NCI-H1930 (cell line): ENCODE measurements at places on chromosomes 4 and X.

DNA sequence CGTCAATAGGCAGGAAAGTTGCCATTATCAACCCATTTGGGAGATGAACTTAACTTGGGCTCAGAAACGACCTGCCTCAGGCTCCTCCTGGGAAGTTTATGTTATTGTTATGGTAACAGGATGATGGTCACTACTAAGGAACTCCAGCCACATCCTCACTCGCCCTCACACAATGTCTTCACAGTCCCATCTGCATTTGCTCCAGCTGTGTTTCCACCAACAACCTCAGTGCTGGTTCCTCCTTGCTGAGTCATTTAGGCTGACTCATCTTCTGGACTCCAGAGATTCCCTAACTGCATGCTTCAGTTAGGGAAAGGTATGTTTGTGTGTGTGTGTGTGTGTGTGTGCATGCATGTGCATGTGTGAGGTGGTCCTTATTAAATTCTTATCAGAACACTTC lies 293.4 kb upstream of the BOD1L1 start:
- DNase-seq: no peak

DNA sequence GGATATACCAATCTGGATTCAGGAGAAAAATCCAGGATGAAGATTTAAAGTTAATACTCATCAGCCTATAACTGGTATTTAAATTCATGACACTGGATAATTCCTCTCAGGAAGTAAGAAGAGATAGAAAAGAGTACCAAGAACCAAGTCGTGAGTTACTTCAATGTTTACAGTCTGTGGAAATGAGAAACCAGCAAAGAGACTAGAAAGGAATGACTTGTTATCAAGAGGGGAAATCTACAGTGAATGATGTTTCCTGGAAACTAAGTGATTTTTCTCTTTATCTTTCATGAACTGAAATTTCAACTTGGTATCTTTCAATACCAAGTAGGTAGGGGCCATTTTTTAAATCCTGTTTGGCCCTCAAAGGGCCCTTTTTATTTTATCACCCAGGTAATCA lies 217.9 kb upstream of the AFF2 start:
- DNase-seq: no peak

GRCh38 chr4:145545031-145545430 lies 63.4 kb downstream of the SMAD1 start:
- no peak for DNase-seq

- no peak for DNase-seq
Measured at GRCh38 chr4:1855333-1856070, 454 bp downstream of the LETM1 start.

DNA sequence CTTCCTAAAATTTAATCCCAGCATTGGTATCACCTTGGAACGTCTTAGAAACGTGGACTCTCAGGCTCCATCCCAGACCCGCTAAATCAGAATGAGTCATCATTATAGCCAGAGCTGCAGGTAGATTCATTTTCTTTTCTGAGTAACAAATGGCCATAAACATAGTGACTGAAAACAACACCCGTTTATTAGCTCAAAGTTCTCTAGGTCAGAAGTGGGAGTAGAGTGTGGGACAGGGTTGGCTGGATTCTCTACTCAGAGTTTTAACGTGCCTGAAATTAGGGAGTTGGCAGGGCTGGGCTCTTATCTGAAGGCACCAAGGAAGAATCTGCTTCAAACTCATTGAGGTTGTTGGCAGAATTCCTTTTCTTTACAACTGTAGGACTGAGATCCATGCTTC lies 101.8 kb upstream of the C1QTNF7 start:
- DNase-seq: no peak

DNA sequence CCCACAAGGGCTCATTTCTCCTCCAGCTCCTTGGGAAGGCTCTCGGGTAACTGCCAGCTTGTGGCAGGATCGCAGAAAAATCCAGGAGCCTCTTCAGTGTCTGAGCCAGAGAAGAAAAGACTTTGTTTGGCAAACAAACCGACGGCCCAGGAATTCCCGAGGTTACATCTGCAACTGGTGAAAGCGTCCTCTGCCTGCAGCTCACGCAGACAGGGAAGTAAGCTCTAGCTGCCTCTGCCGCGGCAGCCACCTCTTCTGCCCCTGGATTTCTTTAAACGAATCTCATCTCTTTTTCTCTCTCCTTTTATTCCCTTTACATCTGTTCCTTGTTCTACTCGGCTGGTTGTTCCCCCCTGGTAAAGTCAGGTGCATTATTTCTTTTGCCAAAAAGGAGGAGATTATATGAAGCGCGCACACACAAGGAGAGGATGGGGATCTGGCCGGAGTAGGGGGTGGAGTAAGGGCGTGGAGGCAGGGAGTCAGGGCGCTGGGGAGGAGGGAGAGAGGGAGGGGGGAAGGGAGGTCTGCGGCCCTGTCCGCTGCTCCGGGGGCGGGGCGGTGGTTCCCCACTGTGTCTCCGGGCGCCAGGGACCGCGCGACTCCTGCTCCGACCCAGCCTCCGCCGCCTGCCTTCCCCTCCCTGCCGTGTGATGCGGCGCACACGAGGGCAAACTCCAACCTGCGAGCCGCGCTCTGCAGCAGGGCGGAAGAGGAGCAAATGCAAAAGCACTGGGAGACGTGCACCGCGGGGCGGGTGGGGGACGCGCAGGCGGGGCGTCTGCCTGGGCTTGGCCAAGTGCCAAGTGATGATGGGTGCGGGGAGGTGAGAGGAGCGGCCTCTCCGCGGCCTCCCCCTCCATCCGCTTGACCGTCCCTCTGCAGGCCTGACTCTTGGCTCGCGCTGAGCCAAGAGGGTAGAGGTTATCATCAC lies at the start of gene DCHS2:
DCHS2 (minus strand) TSS at position 459 of the 931 bp plus-strand sequence; CDS start at position 15, 444 bp downstream.
- DNase-seq: no peak

GRCh38 chrX:21912220-21912619 lies 28.3 kb upstream of the SMS start:
- no peak for DNase-seq

DNA sequence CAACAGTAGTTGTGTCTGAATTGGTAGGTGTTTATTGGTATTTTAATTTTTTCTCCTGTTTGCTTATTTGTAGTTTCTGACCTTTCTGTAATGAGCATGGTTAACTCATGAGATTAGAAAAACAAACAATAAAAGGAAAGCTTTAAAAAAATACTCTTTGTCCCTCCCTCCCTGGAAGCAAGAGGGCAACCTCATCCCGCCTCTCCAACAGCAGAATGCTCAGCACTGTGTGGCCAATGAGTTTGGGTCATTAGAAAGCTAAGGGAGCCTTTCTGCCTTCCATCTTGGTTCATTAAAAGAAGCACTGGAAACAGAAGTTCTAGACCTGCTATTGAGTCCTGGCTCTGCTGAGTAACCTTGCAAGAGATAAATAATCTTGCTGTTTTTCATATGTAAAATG lies 33.9 kb downstream of the TRPC5 start:
- DNase-seq: no peak

DNA sequence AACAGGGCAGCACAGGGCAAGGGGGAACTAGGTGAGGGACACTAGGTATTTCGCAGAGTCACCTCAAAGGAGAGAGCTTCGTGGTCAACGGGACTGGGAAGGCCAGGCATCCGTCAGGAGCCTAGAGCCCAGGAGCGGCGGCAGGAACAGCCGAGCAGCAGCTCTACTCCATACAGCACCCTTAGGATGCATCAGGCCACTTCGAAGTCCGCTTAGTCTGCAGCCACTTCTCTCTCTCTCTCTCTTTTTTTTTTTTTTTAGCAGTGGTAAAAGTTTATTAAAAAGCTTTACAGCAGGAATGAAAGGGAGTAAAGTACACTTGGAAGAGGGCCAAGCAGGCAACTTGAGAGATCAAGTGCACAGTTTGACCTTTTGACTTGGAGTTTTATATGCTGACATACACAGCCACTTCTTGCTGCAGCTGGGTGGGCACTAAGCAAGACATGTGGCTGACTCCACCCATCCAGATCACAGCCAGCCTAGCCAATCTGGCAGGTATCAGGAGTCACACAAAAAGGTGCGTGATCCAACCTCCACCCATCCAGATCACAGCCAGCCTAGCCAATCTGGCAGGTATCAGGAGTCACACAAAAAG lies 209.7 kb upstream of the RADX start:
- DNase-seq: no peak

DNA sequence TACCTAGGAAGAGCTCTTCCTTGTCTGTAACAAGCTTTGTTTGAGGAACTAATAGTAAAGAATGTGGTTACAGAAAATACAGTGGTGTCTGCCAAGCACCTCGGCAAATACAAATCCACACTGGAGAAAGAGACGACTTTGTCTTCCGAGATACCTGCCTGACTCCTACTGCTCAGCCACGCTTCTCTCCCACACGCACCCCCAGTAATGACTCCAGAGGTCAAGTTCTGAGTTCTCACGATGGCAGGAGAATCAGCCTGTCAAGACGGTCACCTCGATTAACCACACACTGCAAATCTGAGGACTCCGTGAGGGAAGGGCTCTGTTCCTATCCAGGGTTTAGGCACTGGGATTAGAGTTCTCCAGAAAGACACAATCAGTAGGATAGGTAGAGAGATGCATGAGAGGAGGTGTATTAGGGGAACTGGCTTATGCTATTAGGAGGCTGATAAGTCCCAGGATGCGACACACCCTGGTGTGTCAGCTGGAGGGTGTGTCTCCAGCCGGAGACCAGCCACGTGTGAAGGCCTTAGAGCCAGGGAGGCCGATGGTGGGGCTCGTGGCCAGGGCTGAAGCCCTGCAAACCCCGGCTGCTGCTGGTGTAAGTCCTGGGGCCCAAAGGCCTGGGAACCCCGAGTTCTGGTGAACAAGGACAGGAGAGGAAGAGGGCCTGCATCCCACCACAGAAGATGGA lies 8.4 kb upstream of the TRIML2 start:
- DNase-seq: no peak

DNA sequence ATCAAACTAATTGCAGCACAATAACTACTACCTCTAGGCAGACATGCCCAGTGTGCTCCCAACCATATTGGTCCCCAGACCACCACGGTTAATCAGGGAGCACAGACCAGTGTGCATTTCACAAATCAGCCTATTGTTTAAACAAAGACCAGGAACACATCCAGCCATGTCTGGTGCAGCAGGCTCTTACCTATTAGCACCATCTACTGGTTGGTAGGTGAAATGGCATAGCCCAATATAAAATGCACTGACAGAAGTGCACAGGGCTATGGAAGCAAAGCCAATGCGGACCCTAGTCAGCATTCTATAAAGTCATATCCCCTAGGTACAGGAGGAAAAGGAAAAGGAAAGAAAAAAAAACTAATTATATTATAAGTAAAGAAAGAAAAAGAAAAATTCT lies 15.5 kb upstream of the CYLC1 start:
- no peak for DNase-seq
